ENCODE measurements at places on chromosomes 2 and 18.

DNA sequence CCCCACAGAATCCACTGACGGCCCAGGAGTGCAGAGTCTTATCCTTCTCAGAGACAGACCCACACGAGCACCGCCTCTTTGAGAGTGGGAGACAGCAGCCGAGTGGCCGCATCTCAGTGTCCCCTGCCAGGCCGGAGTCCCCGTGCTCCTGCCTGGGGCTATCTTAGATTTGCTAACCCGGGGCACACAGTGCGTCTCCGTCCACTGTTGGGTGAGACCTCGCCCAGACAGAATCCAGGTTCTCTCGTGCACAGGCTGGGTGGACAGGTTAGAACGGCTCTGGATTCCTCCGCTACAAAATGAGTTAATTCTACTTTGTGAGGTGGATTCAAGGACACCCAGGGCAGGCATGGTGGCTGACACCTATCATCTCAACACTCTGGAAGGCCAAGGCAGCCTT, 88.3 kb downstream of the ZNF516 start:
- no peak for DNase-seq

DNA sequence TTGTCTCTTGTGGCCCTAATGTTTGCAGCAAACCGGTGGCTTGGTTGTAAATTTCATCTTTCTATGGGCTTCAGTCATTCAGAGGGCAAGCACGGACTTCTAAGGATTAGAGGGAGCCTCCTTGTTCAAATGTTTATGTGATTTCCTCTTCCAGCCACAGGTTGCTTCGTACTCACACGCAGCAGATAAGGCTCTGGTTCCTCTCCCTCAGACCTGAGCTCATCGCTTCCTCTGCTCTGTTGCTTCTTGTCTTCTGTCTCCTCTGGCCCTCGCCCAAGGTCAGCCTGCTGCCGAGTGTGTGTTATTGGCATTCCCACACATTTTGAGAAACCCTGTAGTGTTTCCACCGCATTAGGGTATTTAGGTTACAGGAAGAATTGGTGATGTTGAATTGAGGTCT, 44.0 kb downstream of the MYL12B start:
- no peak for DNase-seq

DNA sequence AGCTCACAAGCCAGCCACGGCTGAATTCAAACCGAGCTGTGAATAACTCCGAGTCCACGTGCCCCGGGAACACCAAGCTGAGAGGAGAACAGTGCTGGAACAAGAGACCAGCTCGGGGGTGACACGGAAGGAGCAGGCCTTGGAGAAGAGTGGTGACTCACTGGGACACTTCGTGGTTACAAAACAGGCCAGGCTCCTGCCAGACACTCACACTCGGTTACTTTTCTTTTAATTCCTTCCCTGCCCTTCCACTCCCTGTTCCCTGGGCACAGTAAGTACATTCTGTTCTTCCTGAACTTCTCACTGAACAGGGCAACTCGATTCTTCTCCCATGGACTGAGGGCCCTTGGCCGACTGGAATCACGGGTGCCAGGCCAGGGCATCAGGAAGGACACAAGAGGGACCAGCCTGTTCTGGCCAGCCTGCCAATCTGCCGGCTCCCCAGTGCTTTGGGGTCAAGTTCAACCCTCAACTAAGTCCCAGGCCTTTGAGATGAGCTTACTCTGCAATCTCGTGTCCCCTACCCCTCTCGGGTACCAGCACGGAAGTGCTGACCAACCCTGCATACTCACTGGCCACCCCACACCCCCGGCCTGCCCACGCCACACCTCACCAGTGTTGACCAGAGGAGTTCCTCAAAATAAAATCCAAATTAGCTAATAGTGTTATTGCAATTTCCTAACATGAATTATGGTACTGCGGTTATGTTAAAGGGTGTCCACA, 87.5 kb downstream of the TFCP2L1 start:
- DNase-seq, result no peak

GRCh38 chr2:122692400-122693083, 937.1 kb downstream of the TSN start:
- no peak for DNase-seq

DNA sequence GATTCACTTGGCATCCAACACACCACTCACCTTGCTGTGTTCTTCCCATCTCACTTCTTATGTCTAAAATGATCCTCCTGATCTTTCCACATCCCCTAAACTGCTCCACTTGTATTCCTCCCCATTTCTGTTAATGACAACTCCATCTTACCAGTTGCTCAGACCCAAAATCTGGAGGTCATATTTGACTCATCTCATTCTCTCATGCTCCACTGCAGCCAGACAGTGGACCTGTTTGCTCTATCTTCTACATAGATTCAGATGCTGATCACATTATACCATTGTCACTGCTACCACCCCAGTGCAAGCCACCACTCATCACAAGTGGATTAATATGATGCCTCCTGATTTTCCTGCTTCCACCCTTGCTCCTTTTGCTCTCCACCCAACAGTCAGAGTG, 7.9 kb upstream of the NABP1 start:
- DNase-seq, result no peak

DNA sequence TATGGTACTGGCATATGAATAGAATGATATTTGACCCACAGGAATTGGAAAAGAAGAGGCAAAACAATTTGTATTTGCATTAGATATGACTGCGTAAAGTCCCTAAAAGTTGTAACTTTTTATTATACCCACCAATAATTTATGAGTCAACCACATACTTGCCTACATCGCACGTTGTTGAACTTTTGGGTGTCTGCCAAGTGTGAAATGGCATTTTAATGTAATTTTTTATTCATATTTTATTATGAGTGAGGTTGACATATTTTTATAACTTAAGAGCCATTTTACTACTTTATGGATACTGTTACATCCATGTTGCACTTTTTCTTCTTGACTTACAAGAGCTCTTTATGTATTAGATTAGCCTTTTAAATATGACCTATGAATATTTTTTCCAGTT, 4.6 kb downstream of the DSC2 start:
- no peak for DNase-seq

DNA sequence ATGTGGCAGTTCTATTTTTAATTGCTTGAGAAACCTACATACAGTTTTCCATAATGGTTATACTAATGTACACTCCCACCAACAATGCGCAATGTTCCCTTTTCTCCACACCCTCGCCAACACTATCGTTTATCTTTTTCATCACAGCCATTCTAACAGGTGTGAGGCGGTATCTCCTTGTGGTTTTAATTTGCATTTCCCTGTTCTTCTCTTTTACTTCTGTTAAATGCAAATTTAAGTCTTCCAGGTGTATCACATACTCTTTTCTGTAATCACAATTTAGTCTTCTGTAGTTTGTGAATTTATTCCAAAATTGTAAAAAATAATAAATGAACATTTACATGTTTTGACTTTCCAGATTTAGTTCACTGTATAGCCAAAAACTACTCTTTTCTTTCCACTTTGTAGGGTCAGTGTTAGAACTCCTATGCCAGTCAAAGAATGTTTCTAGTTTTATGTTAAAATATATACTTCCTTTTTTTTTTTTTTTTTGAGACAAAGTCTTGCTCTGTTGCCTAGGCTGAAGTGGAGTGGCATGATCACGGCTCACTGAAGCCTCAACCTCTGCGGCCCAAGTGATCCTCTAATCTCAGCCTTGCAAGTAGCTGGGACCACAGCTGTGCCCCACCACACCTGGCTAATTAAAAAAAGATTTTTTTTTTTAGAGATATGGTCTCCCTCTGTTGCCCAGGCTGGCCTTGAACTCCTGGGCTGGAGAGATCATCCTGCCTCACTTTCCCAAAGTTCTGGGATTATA, 15.4 kb upstream of the ACYP2 start:
- DNase-seq, result no peak

- no peak for DNase-seq
Measured at GRCh38 chr18:5998907-5999306, 103.6 kb upstream of the TMEM200C start.

GRCh38 chr2:173184031-173185004, 108.7 kb downstream of the MAP3K20 start:
- no peak for DNase-seq

DNA sequence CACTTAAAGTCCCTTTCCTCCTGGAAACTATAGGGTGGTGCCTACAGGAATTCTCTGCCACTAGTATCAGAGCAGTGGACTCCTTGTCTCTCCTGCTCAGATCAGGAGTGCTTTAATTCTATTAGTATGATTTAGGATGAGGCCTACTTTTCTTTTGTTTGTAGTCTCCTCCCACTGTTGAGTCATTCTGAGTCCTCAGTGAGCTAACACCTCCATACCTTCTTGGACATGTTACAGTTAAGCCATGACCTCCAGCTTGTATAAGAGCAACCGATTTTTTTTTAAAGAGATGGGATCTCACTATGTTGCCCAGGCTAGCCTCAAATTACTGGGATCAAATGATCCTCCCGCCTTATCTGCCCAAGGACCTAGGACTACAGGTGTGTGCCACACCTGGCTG, 48.7 kb upstream of the OTOF start:
- no peak for DNase-seq

DNA sequence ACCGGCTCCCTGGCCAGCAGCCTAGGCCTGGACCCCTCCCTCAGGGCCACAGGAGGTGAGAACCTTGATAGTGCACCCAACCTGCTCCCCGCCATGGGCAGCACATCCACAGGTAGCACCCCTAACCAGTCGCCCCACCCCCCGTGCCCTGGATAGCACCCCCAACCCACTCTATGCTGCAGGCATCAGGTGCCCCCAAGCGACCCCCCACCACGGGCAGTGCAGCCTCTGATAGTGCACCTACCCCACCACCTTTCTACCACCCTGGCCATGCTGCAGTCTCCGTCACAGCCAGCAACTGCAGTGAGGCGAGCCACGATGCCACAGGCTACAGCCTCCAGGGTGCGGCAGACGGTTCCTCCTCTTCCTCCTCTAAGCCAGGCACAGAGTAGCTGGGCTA, 55.6 kb downstream of the SOWAHC start:
- DNase-seq, result no peak

DNA sequence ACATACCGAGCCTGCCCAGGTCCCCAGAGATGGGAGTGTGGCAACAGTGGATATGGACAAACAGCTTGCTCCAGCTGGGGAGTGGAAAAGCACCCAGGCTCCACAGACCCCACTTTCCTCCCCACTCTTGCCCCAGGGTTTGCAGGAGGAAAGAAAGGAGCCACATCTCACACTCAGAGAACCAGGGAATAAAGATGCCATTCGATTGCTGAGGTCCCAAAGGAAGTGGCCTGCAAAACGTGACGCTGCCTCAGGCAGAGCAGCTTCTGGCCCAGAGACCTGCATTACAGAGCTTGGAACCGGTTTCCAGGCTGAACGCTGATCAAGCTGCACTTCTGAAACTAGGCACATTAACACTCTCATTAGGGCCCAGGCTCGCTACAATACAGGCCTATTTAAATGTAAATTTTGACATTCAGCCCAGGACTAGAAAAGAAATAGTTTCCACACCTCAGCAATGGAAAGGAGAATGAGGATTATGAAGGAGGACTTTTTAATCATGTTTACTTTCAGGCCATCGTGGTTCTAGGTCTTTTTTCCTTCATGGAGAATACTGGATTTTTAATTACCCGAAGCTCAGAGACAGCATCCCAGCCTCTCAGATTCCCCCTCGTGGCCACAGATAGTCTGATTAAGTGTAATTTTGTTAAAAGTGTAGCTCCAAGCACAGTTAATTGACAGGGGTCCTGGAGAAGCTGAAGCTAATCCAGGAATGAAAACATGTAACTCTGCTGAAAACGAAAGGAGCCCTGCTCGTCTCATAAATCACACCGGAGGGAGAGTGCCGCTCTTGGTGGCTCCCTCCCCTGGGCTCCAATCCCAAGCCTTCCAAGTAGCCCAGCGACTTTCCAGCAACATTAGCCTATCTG, 221.3 kb upstream of the RAB6C start:
- no peak for DNase-seq

DNA sequence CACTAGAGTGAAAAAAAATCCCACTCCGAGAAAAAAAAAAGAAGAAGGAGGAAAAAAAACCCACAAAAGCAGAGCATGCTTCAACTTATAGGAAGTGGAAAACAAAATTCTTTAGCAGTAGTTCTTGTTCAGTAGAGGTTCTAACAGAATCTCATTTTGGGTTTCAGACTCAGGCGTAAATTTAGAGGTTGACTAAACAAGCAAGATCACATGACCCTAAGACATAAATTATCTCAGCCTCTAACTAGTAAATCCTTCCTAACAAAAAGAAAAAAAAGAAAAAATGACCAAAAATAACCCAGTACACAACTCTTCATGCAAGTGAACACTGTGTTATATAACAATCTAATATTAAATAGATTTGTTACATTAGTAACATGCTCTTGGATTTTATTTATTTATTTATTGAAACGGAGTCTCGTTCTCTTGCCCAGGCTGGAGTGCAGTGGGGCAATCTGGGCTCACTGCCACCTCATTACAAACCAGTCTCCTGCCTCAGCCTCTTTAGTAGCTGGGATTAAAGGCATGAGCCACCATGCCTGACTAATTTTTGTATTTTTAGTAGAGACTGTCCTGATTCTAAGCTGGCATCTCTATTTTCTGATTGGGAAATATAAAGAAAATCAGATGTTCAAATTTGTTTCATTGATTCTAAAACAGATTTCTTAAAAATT, 35.4 kb downstream of the PPP4R3B start:
- DNase-seq, result no peak

DNA sequence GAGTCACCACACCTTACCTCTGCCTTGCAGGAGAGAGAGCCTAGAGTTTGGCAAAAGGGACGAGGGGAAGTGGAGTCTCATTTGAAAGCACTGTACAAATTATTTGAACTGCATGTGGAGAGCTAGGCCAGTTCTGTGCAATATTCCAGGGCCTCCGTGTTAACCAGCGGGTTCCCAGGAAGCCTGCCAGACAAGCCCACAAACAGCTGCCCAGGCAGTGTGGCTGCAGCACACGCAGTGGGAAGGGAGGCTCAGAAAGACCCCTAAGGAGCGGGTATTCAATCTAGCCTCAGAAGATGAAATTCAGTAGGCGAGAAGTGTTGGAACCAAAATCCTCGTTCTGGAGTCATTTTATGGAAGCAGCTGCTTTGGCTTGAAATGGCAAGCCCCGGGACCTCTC, 30.7 kb downstream of the CNGA3 start:
- DNase-seq, result no peak

GRCh38 chr2:100910111-100910510, 90.2 kb downstream of the NPAS2 start:
- no peak for DNase-seq

- no peak for DNase-seq
Measured at GRCh38 chr2:84686783-84687476, 170.6 kb downstream of the DNAH6 start.

DNA sequence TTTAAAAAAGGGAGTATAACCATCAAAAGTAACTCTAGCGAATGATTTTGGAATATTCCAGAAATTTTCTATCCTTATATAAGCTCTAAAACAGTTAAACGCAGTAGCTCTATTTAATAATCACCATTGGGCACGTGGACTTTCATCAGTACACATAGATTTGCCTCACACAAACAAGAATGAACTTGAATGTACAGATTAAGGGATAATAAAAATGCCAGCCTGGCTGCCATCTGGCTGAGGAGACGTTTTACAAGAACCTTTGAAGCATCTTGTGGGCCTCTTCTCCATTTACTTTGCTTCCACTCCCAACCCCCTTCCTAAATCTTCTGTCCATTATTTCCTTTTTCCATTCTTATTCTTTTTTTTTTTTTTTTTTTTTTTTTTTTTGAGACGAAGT, 47.2 kb downstream of the AGAP1 start:
- DNase-seq, result no peak

Measured in activated T-cell treated with anti-CD3 and anti-CD28 coated beads for 48 hours (primary cell).